ENCODE measurements at places on chromosomes 16 and 17.

DNA sequence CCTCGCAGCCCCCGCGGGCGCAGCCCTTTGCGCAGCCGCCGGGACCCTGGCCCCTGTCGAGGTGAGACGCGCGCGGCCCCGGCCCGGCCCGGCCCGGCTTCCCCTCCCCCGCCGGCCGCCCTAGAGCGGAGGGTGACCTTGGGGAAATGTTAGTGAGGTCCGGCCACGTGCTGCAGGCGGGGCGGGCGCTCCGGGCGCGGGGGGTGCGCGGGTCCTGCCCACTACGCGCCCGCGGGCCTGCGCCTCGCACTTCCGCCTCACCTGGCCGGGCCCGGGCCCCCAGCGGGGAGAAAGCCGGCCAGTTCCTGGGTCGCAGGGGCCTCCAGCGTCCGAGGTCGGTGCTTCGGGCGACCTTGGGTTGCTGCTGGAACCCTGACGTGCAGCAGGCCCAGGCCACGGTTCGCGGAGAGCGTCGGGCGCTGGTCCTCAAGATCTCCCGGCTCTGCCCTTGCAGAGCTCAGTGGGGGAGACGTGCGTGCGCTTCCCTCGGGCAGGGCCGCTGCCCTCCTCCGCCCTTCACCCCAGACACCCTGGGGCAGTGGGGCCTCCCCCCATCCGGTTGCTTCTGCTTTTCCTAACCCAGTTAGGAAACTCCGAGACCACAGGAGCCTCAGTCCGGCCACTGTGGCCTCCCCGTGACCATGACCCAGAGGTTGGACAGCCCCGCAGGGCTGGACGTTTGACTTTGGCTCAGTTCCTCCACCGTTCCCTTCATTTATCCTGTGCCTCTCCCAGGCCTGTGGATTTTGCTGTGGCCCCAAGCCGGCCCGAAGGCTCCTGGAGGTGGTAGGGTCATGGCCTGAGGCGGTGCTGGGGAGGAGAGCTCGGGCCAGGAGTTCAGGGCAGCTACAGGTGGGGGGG, 791 bp downstream of the MCRIP2 start:
- DNase-seq, result no peak

- no peak for DNase-seq
Observed at GRCh38 chr17:61783556-61784304, 79.6 kb downstream of the BRIP1 start.

- no peak for DNase-seq
Observed at GRCh38 chr17:44628243-44629188, 27.8 kb upstream of the MEIOC start.

DNA sequence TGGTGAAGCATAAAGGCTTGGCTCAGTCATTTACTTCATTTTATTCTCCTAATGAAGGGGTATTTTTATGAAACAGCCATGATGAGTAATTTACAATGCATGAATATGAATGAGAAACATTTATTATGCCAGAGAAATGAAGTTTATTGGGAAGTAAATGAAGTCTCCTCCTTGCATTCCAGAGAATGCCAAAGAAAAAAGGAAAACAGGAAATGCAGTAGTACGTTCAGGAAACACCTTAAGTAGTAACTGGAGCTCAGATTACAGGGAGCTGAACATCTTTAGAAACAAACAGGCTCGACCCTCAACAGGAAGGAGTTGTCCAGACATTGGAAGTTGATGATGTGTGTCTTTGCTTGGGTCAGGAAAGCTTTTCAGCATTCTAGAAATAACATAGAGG, 4.6 kb downstream of the KRT34 start:
- no peak for DNase-seq

DNA sequence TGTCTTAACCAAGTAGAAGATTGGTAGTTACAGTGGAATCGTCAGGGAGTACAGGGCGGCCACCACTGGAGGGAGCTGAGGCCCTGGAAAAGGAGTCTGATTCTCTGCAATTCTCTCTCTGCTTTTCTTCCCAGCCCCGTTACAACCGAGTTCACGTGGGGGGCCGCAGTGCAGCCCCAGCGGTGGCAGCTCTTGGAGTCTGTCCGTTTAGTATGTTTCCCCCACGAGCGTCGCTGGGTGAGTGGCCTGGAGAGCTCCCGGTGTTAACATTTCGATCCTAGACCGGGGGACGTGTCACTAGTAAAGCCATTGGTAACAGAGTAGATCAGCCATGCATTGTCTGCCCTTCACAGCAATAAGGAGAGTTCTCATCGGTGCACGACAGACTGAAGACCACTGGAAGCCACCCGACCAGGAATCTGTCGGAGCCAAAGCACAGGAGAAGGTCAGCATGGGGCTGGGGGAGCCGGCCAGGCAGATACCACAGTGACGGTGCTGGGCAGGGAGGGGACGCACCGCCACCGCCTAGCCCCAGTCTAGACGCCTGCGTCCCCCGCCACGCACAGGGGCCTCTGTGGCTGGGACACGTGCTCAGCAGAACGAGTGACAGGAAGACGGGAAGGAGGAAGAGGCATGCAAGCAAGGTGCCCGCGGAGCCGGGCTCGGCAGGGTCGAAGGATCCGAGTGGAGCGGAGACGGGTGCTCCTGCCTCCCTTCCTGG, 15.7 kb downstream of the SLC16A3 start:
- no peak for DNase-seq

GRCh38 chr16:65698791-65699321, 577.0 kb upstream of the CDH11 start:
- DNase-seq, result no peak

DNA sequence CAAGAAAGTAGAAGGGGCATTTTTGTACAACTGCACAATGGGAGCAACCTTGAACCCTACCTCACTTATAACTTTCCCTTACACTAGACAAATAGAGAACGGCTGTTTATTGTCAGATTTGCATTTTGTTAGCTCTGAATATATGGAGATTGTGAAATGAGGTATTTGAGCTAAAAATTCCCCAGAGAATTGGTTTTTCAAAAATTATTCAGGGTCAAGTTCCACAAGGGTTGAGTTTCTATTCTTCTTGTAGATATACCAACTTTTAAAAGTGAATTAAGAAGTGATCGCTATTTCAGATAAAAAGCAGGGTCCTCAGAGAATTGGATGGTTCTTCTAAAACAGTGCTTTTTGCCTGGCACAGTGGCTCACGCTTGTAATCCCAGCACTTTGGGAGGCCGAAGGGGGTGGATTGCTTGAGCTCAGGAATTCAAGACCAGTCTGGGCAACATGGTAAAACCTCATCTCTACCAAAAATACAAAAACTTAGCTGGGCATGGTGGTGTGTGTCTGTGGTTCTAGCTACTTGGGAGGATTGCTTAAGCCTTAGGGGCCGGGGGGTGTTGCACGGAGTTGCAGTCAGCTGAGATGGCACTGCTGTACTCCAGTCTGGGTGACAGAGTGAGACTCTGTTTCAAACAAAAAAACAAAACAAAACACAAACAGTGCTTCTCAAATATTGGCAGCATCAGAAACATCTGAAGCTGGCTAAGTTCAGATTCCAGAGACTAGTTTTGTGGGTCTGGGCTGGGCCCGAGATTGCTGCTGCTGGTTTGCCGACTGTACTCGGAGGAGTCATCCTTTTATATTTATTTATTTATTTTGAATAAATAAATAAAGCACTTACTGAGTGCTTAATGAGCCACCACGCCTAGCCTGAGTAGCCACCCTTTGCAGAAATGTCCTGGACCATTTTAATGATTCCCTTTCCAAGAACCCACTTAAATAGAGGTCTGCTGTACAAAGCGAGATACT, 50.9 kb downstream of the PECAM1 start:
- DNase-seq, result no peak

Measured in stimulated activated CD8-positive, alpha-beta memory T cell treated with anti-CD3 and anti-CD28 coated beads, Interleukin-12 subunit alpha, Interleukin-12 subunit beta, amount 100 ng/mL, for 1 hour (primary cell).